ENCODE measurements at places on chromosomes 7 and 10.

- no peak for DNase-seq
Observed at GRCh38 chr7:157753713-157754415, 417.1 kb downstream of the DNAJB6 start.

GRCh38 chr10:49398000-49398861, 2.3 kb upstream of the DRGX start:
- DNase-seq = peak; percentile 68

DNA sequence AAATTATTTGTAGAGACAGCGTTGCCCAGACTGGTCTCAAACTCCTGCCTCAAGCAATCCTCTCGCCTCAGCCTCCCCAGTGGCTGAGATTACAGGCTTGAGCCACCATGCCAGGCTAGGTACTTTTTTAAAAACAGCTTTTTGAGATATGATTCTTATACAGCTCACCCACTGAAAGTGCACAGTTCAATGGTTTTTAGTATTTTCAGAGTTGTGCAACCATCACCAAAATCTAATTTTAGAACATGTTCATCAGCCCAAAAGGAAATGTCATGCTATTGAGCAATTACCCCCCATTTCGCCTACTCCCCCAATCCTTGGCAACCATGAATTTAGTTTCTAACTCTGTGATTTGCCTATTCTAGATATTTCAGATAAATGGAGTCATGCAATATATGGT, 73.7 kb downstream of the EVX1 start:
- DNase-seq = no peak

DNA sequence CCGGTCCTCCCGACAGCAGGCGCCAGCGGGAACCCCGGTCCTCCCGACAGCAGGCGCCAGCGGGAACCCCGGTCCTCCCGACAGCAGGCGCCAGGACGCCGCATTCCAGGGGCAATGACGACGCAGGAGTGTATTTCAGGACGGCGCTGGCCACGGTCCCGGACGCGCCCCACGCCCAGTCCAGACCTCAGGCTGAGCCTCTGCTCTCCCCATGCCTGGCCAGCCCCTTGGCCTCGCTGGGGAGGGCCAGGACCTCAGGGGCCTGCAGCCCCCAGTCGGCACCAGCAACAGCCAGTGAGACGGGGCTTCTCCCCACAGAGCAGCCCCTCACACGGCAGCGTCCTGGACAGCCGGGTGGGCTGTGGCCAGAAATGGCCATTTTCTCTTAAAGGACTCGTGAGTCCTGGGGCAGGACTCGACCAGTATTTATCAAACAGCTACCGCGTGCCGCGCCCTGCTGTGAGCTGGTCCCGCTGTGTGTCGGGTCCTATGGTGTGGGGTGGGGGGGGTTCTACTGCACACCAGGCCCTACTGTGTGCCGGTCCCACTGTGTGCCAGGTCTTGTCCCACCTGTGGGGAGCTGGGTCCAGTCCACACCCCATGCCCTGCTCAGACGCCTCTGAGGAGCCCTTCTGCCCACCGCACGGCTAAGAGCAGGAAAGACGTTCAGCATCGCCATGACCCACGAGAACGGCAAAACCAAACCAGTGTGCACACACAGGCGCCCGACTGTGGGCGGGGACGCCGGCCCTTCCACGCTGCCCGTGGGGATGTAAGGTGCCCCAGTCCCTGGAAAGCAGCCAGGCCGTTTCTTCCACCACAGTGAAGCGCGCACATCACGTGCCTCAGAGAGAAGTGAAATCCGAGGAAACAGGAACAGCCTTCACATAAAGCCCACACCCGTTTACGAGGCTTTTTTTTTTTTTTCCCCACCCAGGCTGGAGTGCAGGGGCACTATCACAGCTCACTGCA, 33.3 kb downstream of the GET4 start:
- peak; percentile 68 for DNase-seq

DNA sequence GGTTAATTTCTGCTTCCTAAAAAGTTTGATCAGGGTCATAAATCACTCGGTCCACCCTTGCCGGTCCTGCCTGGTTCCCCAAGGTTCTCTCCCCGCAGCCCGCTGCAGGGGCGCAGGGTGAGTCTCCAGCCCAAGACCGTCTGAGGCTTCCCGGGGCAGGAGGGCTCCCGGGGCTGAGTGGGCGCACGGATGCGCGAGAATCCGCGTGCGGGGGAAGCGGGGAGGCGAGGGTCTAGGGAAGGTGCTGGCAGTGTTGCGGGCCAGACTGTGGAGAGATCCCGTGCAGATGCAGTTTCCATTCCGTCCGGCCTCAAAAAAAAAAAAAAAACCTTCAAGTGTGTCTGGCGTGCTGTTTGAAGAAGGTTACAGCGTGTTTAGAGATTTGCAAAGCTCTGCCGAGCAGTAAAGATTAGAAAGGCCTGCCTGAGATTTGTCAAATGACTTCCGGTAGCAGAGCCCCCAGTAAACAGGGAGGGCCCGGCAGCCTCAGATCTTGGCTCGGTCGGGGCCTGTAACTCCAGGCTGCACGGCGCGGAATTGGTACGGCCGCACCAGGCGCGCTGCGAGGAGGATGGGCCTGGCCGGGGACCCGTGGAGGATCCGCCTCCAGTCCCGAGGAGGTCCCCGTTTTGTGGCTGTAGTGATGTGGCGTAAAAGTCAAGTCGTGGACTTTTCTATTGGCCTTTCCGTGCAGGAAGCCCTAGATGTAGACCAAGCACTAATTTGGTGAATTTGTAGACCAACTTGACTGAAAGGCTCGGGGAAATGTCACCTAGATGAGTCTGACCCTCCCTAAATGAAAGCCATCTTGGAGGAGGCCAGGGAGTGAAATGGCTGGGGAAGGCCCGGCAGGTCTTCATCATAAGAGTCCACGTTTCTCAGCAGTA, 293.2 kb upstream of the NFE2L3 start:
- DNase-seq = no peak

DNA sequence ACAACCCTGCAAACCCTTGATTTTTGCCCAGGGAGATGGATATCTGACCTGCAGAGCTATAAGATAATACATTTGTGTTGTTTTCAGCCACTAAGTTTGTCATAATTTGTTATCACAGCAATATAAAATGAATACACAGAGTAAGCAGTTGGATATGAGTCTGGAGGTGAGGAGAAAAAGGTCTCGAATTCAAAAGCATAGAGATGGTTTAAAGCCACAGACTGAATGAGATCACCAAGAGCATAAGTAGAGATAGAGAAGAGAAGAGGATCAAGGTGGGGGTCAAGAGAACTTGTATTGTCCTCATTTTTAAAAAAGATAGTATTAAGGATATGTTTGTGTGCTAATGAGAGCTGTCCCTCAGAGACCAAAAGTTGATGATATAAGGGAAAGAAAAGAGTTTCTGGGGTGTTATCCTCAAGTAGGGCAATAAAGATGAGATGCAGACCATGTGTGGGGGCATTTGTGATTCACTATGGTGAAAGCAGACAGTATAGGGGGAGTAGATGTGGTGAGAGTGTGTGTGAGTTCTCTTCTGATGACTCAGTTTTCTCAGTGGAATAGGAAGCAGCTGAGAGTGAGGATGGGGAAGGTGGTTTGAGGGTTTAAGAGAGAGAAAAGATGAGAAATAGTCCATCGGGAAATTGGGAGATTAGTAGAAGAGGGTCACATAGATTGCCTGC, 25.8 kb upstream of the PCGF5 start:
- DNase-seq = no peak

- no peak for DNase-seq
Observed at GRCh38 chr7:12765431-12766100, 78.1 kb downstream of the ARL4A start.

- no peak for DNase-seq
Observed at GRCh38 chr10:95566136-95566535, 5.0 kb upstream of the SORBS1 start.

DNA sequence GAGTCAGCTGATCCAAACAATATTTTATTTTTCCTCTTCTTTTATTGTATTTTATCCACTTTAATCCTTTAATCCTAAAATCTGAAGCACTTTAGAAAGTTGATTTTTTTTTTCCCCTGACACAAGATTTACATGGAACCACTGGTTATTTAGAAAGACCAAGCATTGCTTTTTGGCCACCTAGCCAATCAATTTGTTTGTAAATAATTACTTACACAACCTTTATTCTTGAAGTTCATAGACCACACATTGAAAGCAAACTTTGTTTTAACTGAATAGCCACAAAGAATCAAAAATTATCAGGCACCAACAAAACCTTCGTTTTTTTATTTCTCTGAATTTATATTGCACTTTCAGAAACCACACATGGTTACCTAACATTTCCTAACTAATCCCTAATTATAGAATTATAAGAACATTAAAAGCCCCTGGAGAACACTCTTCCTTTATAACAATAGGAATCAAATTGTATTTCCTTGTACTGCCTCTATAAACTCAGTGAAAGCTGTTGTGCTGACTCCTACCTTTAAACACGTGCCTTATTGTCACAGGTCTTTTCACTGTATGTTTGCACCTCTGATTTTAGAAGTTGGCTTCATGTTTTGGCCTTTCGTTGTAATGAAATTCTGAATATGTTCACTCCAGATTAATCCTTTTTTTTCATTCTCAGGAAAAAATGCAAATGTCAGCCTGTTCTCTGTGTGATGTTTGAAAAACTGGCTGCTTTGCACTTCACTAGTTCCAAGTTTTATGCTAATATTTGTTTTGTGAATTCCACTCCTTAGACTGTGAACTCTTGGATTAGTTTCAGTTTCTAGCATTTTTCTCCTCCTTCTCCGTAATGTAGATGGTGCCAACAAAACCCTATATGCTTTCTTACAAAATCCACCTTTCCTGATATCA, 1511.9 kb downstream of the REEP3 start:
- DNase-seq = no peak

GRCh38 chr7:123314886-123315285, 115.1 kb upstream of the SLC13A1 start:
- no peak for DNase-seq

- no peak for DNase-seq
Observed at GRCh38 chr7:65975814-65976445, 6.1 kb downstream of the GUSB start.

DNA sequence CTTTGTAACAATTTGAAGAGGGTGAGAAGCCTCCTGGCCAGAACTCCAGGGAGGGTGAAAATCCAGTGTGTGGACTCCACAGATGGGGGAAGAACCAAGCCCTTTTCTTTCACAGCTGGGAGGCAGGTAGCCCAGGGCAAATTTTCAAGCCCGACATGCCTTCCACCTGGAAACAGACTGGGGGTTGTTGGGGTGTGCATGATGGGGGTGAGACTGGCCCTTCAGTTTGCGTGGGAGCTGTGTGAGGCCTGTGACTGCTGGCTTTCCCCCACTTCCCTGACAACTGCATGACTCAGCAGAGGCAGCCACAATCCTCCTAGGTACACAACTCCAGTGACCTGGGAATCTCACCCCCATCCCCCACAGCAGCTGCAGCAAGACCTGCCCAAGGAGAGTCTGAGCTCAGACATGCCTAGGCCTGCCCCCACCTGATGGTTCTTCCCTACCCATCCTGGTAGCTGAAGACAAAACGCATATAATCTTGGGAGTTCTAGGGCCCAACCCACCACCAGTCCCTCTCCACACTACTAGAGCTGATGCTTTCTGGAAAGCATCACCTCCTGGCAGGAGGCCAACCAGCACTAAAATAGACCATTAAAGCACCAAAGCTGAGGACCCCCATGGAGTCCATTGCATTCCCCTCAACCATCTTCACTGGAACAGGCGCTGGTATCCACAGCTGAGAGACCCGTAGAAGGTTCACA, 445.4 kb downstream of the TFEC start:
- DNase-seq = no peak

GRCh38 chr7:88399036-88399435, 92.3 kb upstream of the STEAP4 start:
- DNase-seq = no peak

DNA sequence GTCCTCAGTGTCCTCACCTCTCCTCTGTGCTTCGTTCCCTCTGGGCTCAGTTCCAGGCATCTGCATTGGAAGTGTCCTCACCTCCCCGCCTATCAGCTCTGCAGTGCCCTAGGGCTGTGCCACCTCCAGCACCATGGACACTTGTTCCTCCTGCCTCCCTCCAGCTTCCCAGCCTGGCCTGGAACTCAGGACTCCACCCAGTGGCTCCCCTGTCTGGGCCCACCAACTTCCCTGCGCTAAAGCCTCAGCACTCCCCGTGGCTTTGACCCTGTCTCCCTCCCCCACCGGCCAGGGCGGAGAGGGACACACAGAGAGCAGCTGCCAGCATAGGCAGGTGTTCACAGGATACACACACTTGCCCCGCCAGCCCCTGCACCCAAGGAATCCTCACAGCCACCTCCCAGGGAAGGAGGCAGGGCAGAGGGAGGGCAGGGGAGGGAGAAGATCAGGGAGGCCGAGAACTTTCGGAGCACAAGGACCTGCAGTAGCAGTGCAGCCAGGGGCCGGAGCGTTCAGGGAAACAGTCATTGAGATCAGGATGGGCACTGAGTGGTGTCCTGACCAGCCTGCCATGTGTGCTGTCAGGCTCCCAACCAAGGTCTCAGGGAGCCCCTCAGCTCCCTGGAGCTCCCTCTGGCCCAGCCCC, 31.3 kb downstream of the ANXA8 start:
- peak; percentile 33 for DNase-seq

DNA sequence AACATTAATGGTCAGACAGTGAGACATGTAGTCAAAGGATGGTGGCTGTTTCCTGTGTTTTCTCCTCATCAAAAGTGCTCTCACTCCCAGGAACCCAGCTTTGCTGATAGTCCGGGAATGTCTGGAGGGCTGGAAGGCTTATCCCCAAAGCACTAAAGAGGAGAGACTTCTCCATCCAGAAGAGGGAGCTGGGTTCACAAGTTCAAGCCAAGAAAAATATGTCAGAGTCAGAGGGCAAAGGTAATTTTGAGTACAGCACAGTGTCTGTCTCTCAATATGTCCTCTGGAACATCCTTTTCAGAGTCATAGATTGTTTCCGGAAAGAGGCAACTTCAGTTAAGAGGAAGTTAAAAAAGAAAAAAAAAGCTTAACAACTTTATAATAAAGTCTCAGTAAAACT, 281.5 kb upstream of the PHYHIPL start:
- no peak for DNase-seq

GRCh38 chr7:94882891-94883290, 24.5 kb upstream of the PPP1R9A start:
- no peak for DNase-seq

DNA sequence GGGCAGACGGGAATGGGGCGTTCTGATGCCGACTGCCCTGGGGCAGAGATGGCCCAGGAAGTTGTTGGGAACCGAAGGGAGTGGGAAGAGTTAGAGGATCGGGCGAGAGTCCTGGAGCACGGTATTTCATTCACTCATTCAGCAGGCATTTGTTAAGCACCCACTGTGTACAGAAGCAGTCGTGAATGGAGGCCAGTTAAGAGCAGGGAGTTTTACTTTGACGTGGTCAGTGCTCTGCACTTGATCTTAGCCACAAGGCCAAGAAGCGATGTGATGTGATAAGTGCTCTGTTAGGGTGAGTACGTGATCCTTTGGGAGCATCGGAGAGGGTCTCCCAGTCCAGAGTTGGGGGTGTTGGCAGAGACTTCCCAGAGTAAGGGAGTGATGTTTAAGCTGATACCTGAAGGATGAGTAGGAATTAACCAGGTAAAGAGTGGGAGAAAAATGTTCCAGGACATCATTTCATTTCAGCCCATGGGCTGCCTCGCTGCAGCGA, 890 bp downstream of the ZFYVE27 start:
- DNase-seq = no peak

DNA sequence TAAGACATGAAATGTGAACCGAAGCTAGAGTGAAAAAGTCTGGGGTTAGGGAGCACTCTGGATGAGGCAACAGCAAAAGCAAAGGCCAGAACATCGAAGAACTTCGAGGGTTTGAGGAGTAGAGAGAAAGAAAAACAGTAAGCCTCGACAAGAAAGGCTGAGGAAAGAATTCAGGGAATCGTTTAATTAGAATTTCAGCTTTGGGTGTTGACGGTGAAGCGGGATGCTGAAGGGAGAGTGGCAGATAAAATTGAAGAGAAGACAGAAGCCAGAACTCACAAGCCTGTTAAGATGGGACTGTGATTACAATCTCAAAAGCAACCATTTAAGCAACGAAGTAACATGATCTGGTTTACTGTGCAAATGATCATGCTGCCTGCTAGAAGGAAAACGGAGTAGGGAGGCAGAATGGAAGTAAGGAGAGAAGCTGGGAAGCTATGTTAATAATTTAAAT, 2.1 kb downstream of the TRDMT1 start:
- DNase-seq = no peak
